ENCODE measurements at places on chromosomes 3 and 15.

DNA sequence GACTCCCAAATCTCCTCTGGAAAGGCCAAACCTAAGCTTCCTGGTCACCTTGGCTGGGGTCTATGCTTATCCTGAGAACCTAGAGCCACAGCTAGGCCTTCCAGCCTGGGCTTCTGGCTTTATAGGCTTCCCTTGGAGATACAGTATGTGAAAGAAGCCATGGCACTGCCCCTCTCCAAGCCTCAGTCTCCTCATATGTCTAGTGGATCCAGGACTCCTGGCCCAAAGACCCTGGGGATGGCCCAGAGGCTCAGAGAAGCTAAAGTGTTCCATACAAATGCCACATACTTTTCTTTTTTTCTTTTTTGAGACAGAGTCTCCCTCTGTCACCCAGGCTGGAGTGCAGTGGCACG lies 8.6 kb downstream of the ACAA1 start:
- DNase-seq: no peak

DNA sequence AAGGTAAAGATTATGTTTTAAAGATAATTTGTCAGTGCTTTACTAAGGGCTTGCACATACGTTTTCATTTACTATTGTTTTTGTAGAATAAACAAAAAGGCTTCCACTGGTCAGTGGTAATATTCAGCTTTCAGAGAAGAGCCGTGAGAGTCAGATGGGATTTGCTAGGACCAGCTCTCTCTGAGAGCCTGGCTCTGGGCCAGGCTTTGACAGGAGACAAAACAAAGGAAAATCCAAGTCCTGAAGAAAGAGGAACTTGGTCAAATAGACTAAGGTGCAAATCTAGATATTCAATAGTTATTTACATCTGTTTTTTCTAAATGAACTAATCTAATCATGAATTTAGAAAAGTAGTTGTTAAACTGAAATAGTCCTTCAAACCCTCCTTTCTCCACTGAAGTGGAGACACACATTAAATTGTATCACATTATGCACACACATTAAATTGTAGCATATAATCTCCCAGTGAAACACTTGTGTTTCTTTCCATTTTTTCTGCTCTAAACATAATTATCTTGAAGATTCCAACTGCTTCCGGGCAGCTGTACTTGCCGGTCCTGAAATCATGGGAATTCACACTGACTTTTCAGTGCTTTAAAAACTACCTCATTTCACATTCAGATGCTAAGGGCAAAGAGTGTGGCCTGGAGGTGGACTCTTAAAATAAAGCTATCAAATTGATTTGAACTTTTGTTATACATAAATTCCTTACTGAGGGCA lies 55.1 kb upstream of the FILIP1L start:
- DNase-seq: no peak

GRCh38 chr3:53817809-53818208 lies 28.4 kb downstream of the CHDH start:
- no peak for DNase-seq

- DNase-seq: no peak
These were observed 3.5 kb downstream of the HEXA start for GRCh38 chr15:72372361-72372760.

GRCh38 chr15:89749054-89749453 lies 2.0 kb downstream of the MESP1 start:
- no peak for DNase-seq

Measured in epithelial cell of esophagus (primary cell).